ENCODE measurements at places on chromosomes 1 and 21.

DNA sequence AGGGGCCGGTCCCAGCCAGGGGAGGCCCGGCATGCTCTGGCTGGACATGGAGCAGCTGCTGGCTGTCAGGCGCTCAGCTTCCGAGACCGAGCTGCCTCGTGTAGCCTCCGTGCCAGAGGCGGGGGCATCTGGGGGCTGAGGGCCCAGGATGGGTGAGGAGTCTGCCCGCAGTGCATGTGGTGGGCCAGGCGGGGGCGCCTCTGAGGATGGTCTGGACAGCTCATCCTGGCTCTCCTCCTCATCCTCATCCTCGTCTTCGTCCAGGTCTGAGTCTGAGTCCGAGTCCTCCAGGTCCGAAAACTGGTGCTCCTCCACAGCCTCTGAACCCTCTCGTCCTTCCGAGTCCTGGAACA lies 28.9 kb upstream of the EDN2 start:
- no peak for DNase-seq

DNA sequence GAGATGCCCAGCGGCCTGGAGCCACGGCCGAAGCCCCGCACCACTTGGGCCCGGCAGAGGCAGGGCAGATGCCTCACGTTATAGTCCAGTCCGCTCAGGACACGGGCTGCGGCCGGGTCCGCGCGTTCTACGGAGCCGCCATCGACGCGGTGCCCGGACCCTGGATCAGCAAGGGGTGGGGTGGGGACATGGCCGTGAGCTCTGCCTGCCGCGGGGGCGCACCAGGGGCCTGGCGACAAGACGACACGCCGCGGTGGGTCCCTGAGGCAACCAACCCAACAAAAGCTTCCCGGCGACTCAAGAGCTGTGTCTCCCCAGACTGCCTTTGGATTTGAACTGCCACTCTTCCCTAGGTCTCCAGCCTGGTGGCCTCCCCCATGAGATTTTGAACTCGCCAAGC lies 211.4 kb upstream of the GREM2 start:
- no peak for DNase-seq

DNA sequence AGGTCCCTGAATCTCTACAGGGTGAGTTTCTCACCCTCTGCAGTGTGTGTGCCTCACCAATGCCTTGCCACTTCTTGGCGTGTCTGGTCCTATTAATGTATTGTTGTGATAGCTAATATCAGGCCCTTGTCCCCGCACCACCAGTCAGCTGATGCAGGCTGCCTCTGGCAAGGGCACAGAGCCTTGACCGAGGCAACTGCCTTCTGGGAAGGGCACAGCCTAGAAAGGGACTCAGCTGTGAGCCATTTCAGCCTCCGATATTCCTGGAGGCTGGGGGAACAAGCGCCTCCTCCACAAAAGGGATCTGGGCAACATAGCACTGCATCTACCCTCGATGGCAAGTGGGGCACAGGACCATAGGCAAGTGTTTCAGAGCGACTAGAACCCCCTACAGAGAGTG lies 27.0 kb downstream of the IL10RB start:
- no peak for DNase-seq

DNA sequence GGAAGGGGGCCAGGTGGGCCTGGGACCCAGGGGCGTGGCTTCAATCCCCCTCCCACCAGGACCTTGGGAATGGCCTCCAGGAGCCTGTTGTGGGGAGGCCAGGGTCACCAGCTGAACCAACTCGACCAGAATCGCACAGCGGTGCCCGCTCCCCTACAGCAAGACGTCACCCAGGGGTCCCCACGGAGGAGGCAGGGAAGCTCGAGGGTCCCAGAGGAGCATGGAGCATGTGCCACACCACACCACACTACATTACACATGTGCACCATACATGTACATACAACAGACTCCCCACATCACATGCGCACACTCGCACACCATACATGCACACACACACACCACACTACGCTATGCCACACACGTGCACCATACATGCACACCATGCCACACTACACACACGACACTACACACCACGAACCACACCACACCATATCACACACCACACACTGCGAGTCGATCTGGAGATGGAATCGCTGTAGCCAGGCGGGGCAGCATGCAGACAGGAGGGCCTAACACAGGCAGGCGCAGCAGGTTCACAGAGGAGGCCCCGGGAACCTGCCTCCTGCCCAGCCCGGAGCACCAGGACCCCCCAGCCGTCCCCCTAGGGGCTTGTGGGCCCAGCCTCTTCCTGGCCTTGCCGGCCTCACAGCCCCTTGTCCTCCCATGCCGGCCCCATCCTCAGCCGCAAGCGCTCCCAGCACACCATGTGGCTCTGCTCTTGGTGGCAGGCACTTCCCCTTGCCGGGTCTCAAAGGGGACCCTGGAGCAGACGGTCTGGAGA lies 596 bp downstream of the ITGB2 start:
- DNase-seq: no peak

All from GF-D8 (cell line).